A673 (cell line): ENCODE measurements at places on chromosomes 7 and 10. TPM values are rescaled to one million over a fixed set of nuclear protein-coding genes. Genes with fewer than 3 reads are reported as not detected.

GRCh38 chr7:139852482-139852845, 23.4 kb downstream of the TBXAS1 start:
- no peaks in the 10 kb centered on the region for H3K27me3 ChIP-seq
- H3K27ac ChIP-seq: no peak overlapping the region
- no peaks in the 10 kb centered on the region for H3K36me3 ChIP-seq
- no peak for DNase-seq

DNA sequence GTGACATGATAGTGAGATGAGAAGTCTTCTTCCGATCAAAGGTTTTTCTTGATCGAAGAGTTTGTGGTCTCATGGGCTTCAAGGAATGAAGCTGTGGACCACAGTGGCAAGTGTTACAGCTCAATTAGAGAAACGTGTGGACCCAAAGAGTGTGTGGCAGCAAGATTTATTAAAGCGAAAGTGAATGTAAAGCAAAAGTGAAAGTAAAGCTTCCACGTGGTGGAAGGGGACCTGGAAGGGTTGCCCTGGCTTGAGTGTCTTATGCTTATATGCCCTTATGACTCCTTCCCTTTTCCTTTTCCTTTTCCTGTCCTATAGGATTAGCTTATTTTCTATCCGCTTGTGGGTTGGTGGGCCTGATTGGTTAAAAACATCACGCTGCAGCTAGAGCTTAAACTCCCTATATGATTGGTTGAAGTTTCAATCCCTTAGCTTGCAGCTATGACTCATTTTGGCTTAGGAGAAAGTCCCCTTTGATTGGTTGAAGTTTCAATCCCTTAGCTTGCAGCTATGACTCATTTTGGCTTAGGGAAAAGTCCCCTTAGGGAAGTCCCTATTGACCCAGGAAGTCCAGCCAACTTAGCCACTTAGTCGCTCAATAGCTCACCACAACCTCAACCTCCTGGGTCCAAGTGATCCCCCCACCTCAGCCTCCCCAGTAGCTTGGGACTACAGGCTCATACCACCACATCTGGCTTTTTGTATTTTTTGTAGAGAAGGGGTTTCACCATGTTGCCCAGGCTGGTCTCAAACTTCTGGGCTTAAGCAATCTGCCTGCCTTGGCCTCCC, 34.7 kb downstream of the MRPS24 start:
- no peaks in the 10 kb centered on the region for H3K4me1 ChIP-seq
- H3K27me3 ChIP-seq: no peaks in the 10 kb centered on the region
- peak; percentile 19 for DNase-seq

- no peak for DNase-seq
- no peaks in the 10 kb centered on the region for H3K27me3 ChIP-seq
- H3K36me3 ChIP-seq: no peaks in the 10 kb centered on the region
- H3K4me1 ChIP-seq: no peaks in the 10 kb centered on the region
- H3K27ac ChIP-seq: no peak overlapping the region
- H3K4me3 ChIP-seq: no peak overlapping the region
Observed at GRCh38 chr7:130838738-130839137, 104.7 kb upstream of the KLF14 start.

- H3K27ac ChIP-seq: no peak overlapping the region
- peak; percentile 9 for DNase-seq
- peaks cover 3% of the 10 kb centered on the region for H3K4me1 ChIP-seq
- H3K4me3 ChIP-seq: no peak overlapping the region
- H3K27me3 ChIP-seq: no peaks in the 10 kb centered on the region
Observed at GRCh38 chr7:18313965-18314364, 181.6 kb upstream of the HDAC9 start.

- no peak overlapping the region for H3K27ac ChIP-seq
- H3K27me3 ChIP-seq: no peaks in the 10 kb centered on the region
- DNase-seq: no peak
- H3K4me3 ChIP-seq: no peak overlapping the region
- H3K36me3 ChIP-seq: no peaks in the 10 kb centered on the region
Observed at GRCh38 chr10:109696981-109697775, 226.1 kb downstream of the XPNPEP1 start.

- no peaks in the 10 kb centered on the region for H3K4me1 ChIP-seq
- H3K4me3 ChIP-seq: no peak overlapping the region
- H3K36me3 ChIP-seq: no peaks in the 10 kb centered on the region
- H3K27ac ChIP-seq: no peak overlapping the region
- no peak for DNase-seq
- no peaks in the 10 kb centered on the region for H3K27me3 ChIP-seq
Observed at GRCh38 chr7:19284596-19285300, 139.5 kb upstream of the FERD3L start.

DNA sequence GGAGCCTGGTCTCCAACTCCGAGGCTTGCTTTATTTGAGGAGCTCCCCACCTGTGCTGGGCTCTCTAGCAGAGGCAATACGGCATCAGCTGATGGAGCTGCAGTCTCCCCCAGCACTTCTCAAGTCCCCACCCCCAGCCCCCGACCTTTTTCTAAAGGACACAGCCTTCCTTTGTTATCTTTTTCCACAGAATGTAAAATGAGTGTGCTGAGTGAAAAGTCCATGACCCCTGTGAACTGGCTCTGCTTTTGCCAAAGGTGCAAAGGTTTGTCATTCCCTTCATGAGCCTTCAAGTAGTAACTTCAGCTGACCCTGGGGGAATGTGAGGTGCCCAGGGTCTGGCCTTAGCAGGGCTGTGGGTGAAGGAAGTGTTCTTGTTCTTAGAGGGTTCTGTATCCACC, 25.5 kb downstream of the LRRC4 start:
- H3K27me3 ChIP-seq: no peaks in the 10 kb centered on the region
- no peaks in the 10 kb centered on the region for H3K4me1 ChIP-seq
- H3K27ac ChIP-seq: no peak overlapping the region
- no peak for DNase-seq
- H3K4me3 ChIP-seq: no peak overlapping the region

DNA sequence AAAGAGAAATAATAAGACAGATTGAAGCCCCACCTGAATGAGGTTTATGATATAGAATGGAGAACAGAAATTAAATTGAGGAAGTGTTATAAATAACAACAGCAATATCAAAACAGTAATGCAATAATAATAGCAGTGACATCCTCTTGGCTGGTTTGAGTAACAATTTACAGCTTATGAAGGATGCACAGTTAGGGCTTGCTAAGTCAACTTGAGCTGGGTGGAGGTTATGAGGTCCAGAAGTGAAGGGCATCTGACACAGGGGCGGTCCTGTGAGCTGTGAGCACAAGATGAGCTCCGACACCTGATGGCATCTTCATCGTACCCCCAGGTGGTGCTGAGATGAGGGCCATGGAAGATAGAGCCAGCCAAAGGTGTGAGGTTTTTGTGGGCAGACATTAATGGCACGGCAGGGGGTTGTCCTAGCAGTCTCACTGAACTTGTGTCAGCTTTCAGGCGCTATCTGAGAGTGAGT, 30.5 kb downstream of the ARHGAP22 start:
- H3K27me3 ChIP-seq: peaks cover 13% of the 10 kb centered on the region
- H3K4me1 ChIP-seq: no peaks in the 10 kb centered on the region
- no peaks in the 10 kb centered on the region for H3K36me3 ChIP-seq
- no peak overlapping the region for H3K4me3 ChIP-seq

GRCh38 chr7:74084722-74085578, 1.3 kb downstream of the LIMK1 start:
- peak overlapping the region; percentile 81 for H3K27ac ChIP-seq
- H3K27me3 ChIP-seq: no peaks in the 10 kb centered on the region
- DNase-seq: no peak
- H3K4me1 ChIP-seq: peaks cover 13% of the 10 kb centered on the region

The OPTN gene
- total RNA-seq: 13.5 and 16.6 TPM in 2 replicates

The EBLN1 gene
- not detected in 2 replicates for total RNA-seq

The GPR22 gene
- total RNA-seq: not detected in 2 replicates
